ENCODE measurements at places on chromosomes 1 and 21. TPM values are rescaled to one million over a fixed set of nuclear protein-coding genes. Genes with fewer than 3 reads are reported as not detected.
A peak's percentile ranks its signal among the peaks of the same experiment; 100 is the strongest.

GRCh38 chr1:20380616-20381035 lies 90.0 kb downstream of the VWA5B1 start:
- peak; percentile 97 for DNase-seq

Gene KCNJ9
- not detected for total RNA-seq

GRCh38 chr1:197200272-197200899 lies 53.9 kb upstream of the ASPM start:
- peak; percentile 61 for DNase-seq

DNA sequence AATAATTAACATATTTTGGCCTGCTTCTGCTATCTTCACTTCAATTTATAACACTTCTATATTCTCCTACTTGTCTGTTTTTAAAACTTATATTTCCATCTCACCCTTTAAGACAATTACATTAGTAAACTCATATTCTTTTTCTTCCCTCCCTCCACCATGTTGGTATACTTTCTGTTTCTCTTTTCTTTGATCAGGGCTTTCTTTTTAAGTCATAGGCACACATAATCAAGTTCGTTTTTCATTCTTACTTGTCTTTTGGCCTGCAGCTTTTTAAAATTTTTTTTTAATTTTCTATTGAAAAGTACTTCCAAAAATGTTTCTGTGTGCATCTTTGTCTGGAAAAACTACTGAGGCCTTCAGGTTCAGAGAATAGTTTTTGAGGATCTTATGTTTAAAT lies 2.3 kb downstream of the PYHIN1 start:
- DNase-seq: no peak

DNA sequence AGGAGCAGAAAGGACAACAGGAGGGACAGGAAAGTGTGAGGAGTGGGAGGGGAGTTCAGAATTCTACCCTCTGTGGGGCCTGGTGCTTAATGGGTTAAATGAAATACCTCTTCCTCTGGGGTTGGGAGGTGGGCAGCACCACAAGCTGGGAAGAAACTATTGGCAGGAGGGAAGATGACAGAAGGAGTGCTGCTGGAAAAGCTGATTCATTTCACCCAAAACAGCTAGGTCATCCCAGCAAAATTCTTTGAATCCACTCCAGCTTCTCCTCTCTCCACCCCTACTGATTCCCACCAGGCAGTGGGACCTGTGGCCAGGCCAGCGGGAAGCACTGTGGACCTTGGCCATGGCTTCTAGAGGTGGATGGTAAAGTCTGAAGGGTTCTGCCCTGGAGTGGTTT lies 12.8 kb downstream of the BCAN start:
- DNase-seq: no peak

- DNase-seq: peak; percentile 93
Measured at GRCh38 chr1:40901886-40902852, 40.0 kb upstream of the CITED4 start.

Data from RPMI7951 (cell line).